ENCODE measurements at places on chromosomes 6 and 20.

- DNase-seq, result no peak
These were observed 464 bp downstream of the EHMT2 start for GRCh38 chr6:31896856-31897611.

GRCh38 chr6:161901740-161902426, 628.0 kb upstream of the AGPAT4 start:
- DNase-seq, result no peak

GRCh38 chr20:44717986-44718385, 2.8 kb downstream of the CCN5 start:
- no peak for DNase-seq

DNA sequence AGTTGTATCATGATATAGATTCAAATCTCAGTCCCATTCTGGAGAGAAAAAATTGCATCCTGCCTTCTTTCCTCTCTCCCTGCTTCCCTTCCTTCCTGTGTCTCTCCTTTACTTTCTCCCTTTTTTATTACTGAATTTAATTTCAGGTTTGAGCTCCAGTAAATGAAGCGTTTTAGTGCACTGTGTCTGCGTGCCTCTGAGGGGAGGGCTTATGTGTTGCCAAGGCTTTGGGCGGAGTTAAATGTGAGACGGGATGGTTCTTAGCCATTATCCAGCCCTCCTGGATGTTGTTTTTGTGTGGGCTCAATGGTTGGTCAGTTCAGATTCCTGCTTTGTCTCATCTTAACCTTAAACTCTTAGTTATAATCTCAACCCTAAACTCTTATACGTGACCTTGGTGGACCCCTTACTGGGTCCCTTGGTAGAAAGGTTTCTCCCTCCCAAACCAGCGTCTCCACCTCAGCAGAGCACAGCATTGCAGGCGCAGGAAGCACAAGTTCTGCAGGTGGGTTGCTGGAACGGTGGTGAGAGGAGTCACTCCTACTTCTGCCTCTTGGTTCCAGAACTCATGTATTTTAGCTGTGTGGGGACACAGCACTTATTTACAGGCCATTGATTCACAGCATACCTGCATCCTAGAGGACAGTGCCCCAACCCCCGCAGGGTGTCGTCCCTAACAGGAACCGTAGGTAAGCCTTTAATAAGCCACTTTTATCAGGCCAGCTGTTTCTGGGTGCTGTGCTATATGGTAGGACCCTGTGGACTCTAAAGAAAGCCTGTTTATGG, 68.5 kb downstream of the DNAH8 start:
- DNase-seq, result no peak

GRCh38 chr20:60281295-60281694, 323.1 kb downstream of the CDH26 start:
- DNase-seq, result no peak

GRCh38 chr20:1330075-1330830, 1.3 kb upstream of the SDCBP2 start:
- DNase-seq, result no peak

DNA sequence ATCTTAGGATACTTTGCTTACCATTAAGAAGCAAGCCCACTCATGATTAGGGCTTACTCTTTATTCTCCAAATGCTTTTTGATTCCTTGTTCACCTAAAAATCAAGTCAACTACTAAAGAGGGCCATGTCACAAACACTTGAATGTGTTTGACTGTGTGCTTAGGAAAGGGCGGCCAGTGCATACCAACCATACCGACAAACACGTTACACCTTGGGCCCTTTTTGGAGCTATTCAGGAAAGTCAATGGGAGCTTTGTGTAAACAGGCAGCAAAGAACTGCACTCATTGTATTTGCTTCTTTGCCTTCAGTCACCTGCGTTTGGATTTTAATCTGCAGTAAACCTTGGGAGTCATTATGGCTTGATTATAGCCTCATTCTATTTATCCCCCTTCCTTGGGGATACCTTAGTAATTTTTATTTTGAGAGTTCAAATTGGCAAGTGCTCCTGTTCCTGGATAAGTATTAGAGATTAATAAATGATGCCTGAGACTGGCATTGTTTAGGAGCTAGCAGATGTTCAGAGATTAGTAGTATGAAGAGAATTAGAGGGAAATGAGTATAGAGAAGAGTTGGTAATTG, 102.6 kb upstream of the HDGFL1 start:
- no peak for DNase-seq

- no peak for DNase-seq
These were observed 20.9 kb upstream of the KLHL31 start for GRCh38 chr6:53686355-53686940.

- DNase-seq, result no peak
These were observed 232.1 kb upstream of the TENT5A start for GRCh38 chr6:81984599-81984998.

- DNase-seq, result no peak
These were observed 46.1 kb upstream of the TMEM217 start for GRCh38 chr6:37303891-37304503.

DNA sequence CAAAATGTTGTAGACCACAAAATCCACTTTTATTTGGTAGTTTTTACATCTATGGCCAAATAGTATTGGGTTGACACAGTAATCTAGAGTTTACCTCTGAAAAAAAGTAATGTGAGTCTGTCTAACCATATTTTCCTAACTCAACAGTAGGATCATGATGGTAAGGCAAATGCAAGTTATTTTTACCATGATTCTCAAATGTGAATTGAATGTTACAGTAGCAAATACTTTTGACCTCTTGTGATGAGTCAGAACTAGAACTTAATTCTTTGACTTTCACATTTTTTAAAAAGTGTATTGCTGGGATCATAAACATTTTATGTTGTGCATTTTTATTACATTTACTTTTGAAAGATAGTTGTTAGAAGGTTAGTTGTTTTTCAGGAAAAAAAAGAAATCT, 22.0 kb downstream of the RNF146 start:
- DNase-seq, result no peak

DNA sequence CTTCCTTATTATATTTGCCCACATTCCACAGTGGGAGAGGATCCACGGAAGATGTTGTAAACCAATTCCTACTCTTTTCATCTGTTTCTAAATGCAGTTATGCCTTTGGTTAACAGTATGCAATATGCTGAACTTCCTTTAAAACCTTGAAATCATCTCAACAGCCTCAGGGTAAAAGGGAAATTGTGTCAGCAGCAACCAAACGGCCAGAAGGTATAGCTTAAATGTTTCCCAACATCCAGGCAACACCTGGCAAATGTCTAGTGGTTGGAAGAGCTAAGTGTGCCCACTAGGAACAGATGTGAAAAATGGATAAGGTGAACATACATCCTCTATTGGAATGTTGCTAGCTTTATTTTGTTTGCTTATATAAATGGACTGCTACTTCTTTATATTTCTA, 164.8 kb downstream of the FAXC start:
- no peak for DNase-seq

- DNase-seq, result no peak
These were observed 225.1 kb downstream of the UBE3D start for GRCh38 chr6:82840571-82840970.

- DNase-seq, result no peak
These were observed 14.3 kb downstream of the STX7 start for GRCh38 chr6:132498638-132499037.

GRCh38 chr6:82687855-82688254, 324.2 kb downstream of the TPBG start:
- no peak for DNase-seq

DNA sequence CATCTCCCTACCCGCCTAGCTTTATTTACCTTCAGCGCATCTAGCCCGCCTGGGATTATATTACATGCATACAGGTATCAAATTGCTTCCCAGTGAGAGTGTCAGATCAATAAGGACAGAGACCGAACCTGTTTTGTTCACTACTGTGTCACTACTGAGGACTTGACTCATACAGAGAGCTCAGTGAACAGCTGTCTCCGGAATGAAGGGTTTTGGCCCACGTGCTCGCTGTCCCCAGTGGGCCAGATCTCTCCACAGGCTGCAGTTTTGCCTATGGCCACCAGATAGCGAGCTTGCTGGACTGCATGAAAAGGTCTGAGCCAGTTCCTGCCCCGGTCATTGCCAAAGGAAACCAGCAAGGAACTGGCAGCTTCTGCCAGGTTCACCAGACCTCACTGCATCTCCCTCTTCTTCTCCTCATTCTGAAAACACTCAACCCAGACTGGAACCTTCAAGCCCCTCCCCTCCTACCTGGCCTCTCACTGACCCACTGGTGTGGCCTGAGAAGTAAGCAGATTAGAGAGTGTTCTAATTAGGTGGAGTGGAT, 150.8 kb downstream of the ZMYND8 start:
- DNase-seq, result no peak

GRCh38 chr6:150654608-150655007, 54.9 kb downstream of the PLEKHG1 start:
- no peak for DNase-seq

- no peak for DNase-seq
These were observed 490.0 kb downstream of the GRIK2 start for GRCh38 chr6:101883505-101883904.

DNA sequence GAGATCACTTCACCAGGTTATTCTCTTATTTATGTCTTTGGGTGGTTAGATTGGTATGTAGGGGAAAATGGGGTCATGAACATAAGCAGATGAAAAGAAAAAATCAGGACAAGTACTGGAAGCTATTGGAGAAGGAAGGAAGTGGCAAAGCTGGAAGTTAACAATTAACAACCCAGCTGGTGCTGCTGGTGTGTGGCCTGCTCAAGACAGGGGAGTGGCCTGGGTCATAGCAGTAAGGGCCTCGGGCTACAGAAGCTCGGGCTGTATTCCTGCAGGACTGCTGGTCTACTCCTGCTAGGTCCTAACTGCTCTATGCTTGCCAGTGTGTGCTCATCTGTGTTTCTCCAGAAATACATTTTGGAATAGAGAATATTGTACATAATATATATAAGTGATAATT, 19.6 kb downstream of the MYLIP start:
- no peak for DNase-seq

DNA sequence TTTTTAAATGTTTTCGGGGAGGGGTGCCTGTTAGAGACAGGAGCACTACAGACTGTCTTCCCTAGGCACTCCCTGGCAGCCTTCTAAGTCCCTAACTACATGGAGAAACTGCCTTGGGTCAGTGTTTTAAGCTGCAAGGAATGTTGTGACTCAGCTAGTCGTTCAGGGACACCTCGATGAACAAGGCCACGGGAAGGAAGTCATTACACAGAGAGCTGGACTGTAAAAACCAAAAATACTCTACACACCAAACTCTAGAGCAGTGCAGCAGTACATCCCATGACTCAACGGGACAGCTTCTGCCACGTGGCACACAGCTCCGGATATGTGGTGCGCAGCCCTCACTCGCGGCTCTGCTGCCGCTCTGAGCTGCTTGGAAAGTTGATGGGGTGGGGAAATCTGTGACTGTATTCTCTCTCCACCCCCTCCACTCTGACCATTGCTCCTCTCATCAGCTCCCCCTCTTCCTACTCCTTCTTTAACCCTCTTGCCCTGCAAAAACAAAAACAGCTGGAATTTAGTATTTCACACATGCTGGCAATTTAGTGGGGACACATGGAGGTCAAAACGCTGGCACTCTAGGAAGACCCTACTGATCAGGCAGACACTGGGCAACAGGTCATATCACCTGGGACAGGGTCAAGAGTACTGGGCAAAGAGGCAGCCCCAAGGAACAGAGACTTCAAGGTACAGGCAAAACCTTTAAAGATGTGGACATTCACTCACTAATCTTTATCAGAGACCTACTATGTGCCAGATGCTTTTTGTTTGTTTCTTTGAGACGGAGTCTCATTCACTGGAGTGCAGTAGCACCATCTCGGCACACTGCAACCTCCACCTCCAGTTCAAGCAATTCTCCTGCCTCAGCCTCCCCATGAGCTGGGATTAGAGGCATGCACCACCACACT, 10.9 kb upstream of the LPIN3 start:
- no peak for DNase-seq

DNA sequence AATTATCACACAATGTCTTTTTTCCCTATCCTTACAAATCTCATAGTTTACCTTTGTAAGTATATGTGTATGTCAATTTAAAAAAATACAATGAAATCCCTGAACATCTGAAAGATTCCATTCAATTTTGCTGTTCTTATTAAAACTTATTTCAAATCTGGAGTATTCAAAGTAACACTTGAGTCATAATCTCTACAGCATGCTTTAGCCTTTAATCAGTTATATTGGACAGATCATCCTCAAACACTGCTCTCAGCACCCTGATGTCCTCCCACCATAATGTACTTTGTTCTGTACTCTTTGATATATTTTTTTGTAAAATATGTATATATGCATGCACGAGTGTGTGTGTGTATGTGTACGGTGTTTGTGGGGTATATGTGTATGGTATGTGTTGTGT, 83.0 kb upstream of the RPS6KA2 start:
- DNase-seq, result no peak

DNA sequence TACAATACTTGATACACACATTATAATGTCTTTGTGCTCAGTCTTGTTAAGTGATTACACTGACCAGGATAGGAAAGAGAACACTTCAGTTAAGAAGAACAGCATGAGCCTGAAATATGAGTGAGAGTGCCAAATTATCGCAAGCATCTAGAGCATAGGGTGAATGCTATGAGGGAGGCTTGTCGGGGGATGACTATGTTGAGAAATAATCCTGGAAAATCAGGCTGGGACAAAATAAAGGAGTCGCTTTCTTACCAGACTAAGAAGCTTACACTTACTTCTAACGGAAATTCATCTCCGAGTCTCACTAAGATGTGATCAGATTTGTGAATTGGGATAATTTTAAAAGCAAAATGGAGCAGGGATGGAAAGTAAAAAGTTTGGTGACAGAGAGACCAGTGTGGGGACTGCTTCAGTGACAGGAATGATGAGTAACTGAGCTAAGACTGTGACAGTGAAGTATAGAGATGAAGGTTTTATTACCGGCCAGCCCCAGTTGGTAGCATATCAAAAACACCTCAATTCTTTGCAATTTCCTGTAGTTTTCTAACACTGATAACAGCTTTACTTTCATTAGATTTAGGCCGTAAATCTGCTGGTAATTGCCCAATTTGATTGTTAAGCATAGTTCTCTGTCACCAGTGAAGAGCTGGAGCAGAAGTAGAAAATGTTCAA, 48.4 kb upstream of the DEFB112 start:
- no peak for DNase-seq

GRCh38 chr6:72461144-72461543, 160.7 kb upstream of the KCNQ5 start:
- no peak for DNase-seq

GRCh38 chr6:160398674-160399271, 50.6 kb downstream of the SLC22A3 start:
- DNase-seq, result no peak

DNA sequence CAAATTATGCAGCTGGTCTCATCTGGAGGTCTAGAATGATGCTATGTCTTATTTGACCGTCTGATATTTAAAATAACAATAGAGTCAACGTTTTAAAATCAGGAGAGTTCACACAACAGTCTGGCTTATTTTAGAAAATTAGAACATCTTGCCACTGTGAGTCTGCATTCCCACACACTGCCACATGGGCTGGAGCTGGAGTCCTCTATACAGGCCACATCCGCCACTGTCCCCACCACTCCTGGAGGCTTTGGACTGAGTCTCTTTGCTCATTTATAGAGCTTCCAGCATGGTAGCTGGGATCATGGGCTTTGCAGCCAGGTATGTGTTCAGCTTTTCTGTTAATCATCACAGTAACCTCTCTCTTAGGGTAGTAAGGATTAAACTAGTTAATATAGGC, 68.8 kb upstream of the ZNFX1 start:
- no peak for DNase-seq

Measured in cortex of kidney (tissue), 1 donor.